Thyroid gland (tissue), 4 donors: ENCODE measurements at places on chromosomes 6 and 20. TPM values are rescaled to one million over a fixed set of nuclear protein-coding genes. Genes with fewer than 3 reads are reported as not detected.

The KIF25 gene
- not detected for total RNA-seq

The ERVFRD-1 gene
- total RNA-seq, result not detected

DNA sequence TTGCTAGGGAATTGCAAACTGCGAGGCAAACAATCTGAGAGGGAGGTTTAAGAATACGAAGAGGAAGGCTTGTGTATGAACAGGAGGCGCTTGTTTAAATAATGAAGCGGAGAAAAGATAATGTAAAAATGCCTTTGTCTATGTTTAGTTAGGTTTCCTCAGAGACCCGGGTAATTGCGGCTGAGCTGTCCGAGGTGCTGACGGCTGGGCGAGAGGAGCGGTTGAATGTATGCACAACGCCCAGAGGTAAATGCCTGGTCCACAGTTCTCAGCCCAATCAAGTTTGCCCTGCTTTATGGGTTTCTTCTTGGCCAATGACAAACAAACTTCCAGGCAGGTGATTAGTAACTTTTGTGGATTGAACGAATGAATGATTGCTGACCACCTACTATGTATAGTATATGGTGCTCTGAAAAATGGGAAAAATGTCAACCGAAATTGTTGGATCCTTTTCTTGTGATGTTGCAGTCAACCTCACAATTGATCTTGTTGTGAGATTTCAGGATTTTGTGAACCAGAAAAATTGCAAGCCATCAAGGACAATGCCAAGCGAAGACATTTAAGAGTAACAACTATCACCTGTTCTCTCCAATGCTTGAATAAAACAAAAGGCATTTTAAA lies 38.3 kb upstream of the SLC32A1 start:
- no peaks in the 10 kb centered on the region for H3K36me3 ChIP-seq
- H3K27ac ChIP-seq, result no peak overlapping the region
- no peaks in the 10 kb centered on the region for H3K4me1 ChIP-seq
- H3K27me3 ChIP-seq, result no peaks in the 10 kb centered on the region
- no peak overlapping the region for H3K4me3 ChIP-seq

DNA sequence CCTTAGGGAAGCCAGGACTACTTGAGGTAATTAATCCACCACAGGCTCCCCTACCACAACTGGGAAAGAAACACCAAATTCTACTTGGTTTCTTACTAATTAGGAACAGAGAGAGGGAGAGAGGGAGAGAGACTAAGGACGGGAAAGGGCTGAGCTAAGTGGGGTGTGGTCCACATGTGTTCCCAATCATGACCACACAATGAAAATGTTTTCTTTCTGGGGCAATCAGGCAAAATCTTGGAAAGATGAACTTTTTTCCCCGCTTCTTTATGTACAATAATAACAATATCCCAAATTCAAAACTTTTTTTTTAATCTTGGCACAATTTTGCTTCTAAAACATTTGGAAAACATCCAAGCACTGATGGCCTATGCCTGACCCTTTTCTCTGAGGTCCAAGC lies 734.4 kb downstream of the MAFB start:
- H3K27ac ChIP-seq, result no peak overlapping the region
- no peaks in the 10 kb centered on the region for H3K27me3 ChIP-seq
- H3K36me3 ChIP-seq, result no peaks in the 10 kb centered on the region
- no peak overlapping the region for H3K4me3 ChIP-seq

DNA sequence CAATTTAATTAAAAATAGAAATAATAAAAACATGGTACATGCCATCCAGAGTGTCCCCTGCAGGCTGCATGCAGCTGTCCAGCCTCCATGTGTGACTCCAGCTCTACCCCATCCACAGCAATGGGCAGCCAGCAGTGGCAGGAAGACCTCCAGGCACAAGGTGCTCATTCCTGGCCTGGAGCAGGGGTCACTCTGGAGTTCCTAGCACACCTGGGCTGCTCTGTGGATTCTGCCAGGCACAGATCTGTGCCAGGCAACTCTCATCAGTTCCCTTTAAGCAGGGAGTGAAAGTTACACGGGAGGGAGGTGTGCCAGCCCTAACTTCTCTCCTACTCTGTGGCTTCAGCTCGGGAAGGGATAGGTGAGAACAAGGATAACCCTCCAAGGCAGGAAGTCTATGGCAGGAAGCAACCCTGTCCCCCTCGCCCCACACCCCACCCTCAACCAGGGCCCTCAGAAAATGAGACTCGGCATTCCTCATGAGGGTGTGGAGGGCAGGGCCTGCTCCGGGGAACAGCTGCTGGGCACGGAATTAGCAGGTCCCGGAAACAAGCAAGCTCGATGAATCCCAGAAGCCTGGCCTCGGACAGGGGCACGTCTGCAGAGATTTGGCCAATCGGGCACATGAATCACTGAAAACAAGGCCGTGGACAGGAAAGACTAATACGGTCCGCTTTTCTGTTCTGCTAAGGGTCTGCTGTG lies 10.0 kb downstream of the JPH2 start:
- no peak overlapping the region for H3K4me3 ChIP-seq
- no peaks in the 10 kb centered on the region for H3K36me3 ChIP-seq
- DNase-seq, result no peak
- H3K27me3 ChIP-seq, result no peaks in the 10 kb centered on the region
